ENCODE measurements at places on chromosomes 12 and 14.

- no peak for DNase-seq
These were observed 207.6 kb upstream of the FOXN3 start for GRCh38 chr14:89624500-89625156.

- no peak for DNase-seq
These were observed 25.4 kb downstream of the SVOP start for GRCh38 chr12:108995370-108995992.

DNA sequence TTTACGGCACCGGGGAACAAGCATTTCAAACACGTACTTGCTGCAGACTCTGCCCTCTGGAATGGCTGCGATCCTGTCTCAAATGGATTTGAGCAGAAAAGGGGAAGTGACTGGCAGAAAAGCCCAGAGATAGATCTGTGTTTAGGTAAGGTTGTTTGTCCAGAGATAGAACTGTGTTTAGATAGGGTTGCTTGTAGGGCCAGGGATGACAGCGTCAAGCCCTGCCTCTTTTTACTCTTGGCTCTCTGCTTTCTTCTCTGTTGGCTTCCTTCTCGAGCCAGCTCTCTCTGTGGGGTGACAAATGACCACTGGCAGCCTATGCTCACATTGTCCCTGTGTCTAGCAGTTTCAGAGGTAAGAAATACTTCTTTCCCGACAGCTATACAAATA, 11.4 kb downstream of the DGLUCY start:
- DNase-seq, result no peak

- no peak for DNase-seq
These were observed 12.6 kb upstream of the FAM222A start for GRCh38 chr12:109701064-109701463.

DNA sequence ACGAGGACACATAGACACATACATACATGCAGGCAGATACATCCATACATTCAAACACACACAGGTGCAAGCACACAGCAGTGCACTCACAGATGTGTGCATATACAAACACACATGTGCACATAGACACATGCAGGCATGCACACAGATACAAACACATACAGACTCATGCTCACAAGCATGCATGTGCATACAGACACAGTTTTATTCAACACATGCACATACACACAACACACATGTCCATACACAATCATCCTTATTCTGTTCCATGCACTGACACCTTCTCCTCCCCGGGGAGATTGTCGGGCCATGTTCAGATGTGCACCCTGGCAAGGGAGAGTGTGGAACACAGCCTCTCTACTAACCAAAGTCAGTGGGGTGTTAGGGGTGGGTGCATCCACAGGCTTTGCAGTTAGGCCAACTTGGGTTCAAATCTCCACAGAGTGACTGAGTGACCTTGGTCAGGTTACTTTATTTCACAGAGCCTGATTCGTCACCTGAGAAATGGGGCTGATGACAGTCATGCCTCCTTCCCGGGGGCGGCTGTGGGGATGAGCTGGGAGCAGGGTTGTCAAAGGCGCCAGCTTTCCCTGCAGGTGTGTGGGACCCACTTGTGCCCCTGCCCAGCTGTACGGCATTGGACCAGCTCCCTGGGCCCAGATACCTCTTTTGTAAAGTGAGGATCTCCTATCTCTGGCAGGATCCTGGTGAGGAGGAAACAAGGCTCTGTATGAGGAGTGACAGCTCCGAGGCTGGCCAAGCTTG, 250.1 kb downstream of the SLC41A2 start:
- DNase-seq, result no peak

DNA sequence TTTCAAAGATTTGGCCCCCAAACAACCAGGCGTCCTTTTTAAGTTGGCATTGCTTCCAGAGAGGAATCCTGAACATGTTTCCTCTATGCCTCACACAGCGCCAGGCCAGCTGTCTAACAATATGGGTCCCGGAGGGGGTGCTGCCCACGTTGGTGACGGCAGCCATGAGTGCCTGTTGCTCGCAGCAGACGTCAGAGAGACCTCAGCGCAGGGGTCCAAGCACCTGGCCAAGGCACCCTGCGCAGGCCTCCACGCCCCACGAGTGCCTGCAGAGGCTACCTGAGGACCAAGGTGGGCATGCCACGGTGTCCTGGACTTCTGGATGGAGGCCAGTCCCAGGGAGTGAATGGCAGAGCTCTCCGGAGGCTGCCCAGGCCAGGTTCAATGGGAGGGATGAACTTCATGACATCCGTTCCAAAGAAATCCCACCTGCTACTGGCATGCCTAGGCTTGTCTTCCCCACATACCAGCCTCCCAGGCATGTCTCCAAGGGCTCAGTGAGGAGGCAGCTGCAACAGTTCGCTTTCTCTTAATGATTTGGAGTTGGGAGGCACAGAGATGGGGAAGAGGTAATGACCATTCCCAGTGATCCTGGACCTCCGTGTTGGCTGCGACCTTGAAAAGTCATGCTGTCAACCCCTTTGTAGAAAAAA, 11.6 kb upstream of the FOXN3 start:
- peak; percentile 47 for DNase-seq

GRCh38 chr14:40758076-40758475, 848.6 kb upstream of the LRFN5 start:
- DNase-seq, result no peak

GRCh38 chr12:130830246-130830551, 8.9 kb downstream of the STX2 start:
- no peak for DNase-seq

DNA sequence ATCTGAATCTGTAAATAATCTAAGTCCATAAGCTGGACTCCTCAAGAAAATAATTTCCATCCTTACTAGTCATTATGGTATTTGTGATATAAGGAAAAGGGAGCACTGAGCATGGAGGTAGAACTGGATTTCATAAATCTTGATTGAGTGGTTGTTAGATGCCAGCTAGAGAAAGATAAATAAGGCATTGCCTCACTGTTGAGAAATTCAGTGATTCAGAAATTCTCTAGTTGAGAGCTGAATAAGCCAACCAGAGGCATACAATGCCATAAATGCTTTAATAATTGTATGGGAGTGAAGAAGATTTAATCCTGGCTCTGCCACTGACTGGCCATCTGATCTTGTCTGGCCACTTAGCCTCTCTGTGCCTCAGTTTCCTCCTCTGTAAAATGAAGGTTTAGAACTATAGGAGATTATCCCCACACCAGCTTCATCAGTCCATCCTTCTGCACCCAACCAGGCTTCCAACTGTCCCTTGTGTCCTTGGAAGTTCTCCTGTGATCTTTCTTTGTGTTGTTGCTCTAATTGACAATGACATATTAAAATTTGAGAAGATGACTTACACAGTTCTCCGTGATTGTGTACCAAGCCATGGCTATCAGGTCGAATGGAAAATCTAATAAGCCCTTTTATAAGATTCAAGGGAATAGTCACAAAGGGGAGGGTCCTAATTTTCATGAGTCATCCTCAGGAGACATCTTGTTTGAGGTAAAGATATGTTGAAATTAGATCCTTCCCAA, 394.3 kb downstream of the EGLN3 start:
- DNase-seq, result no peak

GRCh38 chr12:78194448-78194847, 363.8 kb downstream of the NAV3 start:
- no peak for DNase-seq

DNA sequence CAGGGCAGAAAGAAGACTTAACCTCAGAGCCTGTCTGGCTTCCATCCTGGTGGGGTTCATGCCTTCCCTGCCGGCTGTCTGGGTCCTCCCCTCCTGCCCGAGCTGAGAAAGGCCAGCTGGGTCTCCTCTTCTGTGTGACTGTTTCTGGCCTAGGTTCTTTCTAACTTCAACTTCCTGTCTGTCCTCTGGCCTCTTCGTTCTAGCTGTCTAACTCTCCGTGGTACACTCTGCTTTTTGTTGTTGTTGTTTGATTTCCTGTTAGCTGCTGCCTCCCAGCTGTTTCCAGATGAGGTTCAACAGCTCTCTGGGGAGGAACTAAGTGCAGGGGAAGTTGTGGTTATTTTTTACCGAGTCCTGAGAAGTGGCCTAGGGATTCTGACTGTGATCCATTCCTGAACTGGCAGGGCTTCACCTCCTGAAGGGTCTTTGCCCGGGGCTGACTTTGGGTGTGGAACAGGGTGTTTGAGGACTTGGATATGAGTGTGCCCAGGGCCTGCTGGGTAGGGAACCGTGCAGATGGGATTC, 3.2 kb downstream of the MLXIP start:
- DNase-seq, result no peak

DNA sequence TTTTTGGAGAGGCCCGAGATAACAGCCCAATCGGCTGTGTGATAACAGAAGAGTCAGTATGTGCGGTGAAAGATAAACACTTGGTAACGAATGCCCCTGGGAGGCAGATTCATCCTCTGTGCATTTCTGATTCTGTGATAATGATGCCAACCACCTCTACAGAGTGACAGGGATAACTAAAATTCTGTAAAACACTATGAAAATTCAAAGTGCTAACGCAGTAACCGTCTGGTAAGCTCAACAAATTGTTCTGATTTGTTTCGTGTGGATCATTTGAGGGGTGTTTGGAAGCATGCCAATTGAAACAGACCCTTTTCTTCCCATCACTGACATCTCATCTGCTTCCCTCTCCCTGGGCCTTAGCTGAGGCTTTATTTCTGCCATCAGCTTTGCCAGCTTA, 76.3 kb downstream of the ESR2 start:
- DNase-seq, result no peak

GRCh38 chr12:62692884-62693283, 226.3 kb downstream of the MON2 start:
- no peak for DNase-seq

DNA sequence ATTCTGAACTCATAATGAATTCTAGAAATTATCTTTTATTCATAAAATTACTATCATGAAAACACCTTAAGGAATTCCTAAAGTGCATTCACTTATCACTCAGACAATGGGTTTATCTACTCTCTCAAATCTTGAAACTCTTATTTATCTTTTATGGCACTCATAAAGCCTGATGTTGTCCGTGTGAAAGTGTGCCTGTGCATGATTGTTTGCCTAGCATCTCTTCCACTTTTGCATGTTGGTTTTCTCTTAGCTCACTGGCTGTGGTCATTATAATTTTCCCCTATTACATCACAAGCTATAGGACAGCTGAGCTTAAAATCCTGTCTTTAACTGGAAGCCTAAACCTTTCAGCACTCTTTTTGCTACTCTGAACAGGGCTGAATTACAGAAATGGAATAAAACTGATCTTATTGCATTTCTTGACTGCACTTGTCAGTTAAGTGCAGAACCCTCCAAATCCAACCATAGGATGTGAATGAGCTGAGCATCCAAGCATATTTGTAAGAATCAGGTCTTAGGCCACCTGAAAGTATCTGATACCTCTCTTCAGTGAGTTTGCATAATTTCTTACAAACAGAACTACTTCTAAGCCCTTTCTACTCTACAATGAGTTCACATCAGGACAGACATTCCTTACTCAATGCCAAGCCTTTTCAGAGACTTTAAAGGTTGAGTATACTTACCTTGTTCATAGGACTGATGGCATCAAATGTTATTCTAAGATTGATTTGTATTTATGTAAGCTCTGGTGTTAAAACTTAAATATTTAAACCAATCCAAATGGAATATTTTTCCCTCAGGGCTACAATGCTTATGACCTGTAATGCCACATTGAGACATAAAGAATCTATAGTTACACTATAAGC, 221.2 kb upstream of the KITLG start:
- no peak for DNase-seq

- DNase-seq, result peak; percentile 10
These were observed 29.0 kb downstream of the PTPRQ start for GRCh38 chr12:80472911-80473500.

DNA sequence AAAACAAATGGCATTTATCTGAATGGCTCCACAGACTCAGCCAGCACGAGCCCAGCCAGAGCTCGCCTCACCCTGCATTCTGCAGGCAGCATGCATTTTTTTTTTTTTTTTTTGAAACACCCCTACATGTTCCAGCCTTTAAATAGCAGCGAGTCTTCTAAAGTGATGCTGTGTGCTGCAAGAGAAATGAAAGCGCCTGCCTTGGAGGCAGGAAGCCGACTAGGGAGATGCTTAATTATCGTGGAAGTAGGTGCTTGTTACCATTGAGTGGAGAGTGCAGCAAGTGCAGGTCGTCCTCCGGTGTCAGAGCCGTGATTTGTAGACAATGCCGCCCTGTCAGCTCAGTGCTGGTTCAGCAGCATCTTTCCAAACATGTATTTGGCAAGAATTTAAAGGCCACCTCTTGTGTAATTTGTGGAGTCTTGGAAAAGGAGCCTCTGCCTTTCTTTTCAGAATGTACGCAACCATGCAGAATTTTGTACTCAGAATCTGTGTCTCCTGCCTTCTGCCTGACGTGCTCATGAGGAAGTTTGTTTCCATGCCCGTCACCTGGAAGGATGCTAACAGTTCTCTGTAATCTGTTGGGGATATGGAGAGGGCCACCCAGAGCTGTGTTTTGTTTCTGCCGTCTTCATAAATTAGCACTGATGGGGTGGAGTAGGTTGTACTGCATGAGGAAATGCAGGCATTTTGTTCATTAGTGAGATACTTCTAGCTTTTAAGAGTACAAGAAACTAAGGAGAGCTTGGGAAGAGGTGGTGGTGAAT, 345.9 kb upstream of the RGS6 start:
- DNase-seq, result no peak

DNA sequence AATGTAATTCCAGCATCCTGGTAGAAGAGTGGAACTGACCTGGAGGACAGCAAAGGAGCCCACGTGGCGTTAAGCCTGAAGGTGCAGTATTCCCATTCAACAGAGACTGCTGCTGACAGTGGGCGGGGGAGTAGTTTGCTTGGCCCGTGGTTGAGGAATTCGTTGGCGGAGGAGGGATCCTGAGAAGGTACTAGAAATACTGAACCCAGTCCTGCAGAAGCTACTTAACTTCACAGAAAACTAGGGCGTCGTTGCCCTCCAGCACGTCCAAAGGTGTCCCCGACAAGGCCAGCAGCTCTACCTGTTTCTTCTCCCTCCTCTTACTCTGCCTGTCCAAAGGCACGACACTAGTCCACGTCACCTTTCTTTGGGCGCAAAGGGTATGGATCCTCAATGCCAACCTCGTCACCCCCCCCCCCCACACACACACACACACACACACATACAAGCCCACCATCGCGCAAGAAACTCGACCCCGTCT, 303 bp downstream of the PUS7L start:
- peak; percentile 11 for DNase-seq

GRCh38 chr12:48978741-48979601, 849 bp downstream of the WNT1 start:
- no peak for DNase-seq

DNA sequence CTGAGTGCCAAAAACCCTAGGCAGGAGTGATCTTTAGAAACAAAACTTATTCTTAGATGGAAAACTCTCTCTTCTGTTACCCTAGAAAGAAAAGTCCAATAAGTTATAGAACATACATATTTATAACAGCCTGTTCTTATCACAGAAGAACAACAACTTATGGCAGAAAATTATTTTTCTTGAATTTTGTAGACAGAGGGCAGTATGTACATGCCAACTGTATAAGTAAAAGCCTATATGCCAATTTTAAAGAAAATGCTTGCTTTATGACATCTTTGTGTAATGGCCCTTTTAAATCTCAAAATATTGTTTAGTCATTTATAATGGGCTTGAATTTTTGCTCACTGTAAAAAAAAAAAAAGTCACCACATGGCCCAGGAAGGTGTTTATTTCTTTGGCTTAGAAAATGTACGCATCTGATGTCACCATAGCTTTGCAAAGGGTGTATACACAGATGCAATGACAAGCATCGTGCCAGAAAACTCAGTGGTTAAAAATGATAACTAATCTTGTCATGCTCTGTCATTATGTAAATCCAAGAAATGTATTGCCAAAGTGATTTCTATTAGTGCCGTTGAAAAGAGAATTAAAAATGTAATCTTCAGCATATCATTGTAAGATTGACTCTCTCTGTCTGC, 38.3 kb upstream of the GRIP1 start:
- DNase-seq, result no peak

- DNase-seq, result no peak
These were observed 52.4 kb downstream of the NTN4 start for GRCh38 chr12:95738024-95738611.

GRCh38 chr14:75234173-75235115, 44.2 kb upstream of the FOS start:
- DNase-seq, result no peak
